ENCODE measurements at places on chromosomes 4 and X.

- DNase-seq = no peak
These were observed 90.3 kb downstream of the SMIM20 start for GRCh38 chr4:26004290-26004689.

DNA sequence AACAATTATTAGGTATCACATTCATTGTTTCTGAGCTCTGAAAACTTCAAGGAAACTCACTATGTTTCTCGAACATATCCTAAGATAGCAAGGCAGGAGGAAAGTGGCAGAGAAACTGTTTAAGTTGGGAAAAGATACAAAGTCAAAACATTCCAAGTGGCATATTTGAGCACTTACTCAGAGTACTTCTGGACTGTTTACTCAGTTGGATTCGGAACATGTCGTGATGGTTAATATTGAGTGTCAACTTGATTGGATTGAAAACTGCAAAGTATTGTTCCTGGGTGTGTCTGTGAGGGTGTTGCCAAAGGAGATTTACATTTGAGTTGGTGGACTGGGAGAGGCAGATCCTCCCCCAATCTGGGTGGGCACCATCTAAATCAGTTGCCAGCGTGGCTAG lies 298.3 kb downstream of the IL1RAPL2 start:
- no peak for DNase-seq

DNA sequence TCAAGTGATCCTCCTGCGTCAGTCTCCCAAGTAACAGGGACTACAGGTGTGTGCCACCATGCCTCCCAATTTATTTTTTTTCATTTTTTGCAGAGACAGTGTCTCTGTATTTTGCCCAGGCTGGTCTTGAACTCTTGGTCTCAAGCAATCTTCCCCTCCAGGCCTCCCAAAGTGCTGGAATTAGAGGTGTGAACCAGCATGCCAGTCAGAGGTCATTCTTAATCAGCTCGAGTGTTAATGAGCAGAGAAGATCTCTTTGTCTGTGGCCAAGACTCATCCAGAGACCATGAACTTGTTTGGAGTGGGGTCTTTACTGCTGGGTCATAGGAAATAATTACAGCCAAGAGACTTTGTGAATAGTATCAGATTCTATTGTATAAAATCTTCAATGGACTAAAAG lies 99.2 kb upstream of the AP1S2 start:
- DNase-seq = no peak

DNA sequence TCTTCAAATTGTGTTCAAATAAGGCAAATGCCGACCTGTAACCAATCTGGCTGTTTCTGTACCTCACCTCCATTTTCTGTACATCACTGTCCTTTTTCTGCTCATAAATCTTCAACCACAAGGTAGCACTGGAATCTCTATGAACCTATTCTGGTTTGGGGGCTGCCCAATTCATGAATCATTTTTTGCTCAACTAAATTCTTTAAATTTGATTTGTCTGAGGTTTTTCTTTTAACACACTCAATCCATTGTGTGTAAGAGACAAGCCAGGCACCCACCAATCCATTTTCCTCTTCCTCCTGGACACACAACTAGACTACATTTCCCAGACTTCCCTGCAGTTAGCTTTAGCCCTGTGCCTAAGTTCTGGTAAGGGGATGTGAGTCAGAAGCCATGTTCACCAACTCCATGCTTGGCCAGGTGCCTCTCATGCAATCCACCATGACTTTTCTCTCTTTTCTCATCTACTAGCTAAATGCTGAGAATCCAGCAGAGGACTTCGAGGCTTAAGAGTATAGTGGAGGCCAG lies 193.2 kb upstream of the KLF3 start:
- DNase-seq = no peak

DNA sequence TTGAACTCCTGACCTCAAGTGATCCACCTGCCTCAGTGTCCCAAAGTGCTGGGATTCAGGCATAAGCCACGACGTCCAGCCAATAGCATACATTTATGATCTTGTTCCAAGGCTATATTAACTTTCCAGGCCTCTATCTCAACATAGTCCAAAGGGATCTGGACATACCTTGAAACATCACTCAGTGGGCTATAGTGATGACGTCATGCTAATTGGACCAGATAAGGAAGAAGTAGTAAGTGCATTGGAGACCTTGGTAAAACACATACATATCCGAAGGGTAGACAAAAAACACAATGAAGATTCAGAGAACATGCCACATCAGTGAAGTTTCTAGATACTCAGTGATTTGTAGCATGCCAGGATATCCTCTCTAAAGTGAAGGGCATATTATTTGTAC lies 37.4 kb upstream of the USP26 start:
- DNase-seq = no peak

GRCh38 chr4:7425124-7425523 lies 9.6 kb downstream of the PSAPL1 start:
- DNase-seq = no peak

- DNase-seq = no peak
These were observed 67.1 kb upstream of the SPIN4 start for GRCh38 chrX:63418211-63418610.

Measured in muscle of back (tissue), 13 donors.